GM13976 (cell line): ENCODE measurements at places on chromosomes 2 and 18.

DNA sequence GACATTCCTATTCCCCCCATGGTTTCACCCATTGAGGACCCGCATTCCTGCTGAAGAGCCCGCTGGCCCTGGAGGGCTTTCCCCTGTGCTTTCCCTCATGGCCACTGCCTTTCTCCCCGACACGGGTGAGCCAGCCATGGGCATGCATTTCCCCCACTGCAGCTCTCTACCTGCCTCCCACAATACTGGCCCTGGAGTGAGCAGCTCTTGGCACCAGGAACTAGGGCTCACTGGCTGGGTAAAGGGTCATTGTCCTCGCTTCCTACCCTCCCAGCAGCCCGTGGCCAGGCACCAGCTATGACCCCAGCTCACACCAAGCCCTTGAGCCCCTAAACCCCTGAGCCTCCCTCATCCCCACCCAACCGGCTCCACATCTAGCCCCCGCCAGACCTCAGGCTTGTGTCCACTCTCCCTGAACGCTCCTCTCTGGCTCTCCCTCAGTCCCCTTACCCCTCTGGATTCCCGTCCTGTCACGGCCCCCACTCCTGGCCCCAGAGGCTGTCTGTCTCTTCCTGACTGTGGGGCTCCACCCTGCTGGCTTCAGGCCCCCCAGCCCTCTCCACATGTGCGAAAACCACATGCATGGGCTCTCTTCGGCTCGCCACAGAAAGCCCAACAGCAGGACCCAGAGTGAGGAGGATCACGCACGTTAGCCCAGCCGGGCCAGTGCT is 199.8 kb downstream of the ZFP36L2 start:
- no peak for DNase-seq

DNA sequence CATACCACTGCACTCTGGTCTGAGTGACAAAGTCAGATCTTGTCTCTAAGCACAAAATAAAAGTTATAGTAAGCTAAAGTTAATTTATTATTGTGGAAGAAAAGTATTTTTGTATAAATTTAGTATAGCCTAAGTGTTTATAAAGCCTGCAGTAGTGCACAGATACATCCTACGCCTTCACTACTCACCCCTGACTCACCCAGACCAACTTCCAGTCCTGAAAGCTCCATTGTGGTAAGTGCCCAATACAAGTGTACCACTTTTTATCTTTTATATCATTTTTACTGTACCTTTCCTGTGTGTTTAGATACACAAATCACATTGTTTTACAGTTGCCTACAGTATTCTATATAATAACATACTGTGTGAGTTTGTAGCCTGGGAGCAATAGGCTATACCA is 57.5 kb downstream of the UBE2E3 start:
- DNase-seq: no peak

- no peak for DNase-seq
Measured at GRCh38 chr2:74983631-74984392, 25.4 kb downstream of the POLE4 start.

DNA sequence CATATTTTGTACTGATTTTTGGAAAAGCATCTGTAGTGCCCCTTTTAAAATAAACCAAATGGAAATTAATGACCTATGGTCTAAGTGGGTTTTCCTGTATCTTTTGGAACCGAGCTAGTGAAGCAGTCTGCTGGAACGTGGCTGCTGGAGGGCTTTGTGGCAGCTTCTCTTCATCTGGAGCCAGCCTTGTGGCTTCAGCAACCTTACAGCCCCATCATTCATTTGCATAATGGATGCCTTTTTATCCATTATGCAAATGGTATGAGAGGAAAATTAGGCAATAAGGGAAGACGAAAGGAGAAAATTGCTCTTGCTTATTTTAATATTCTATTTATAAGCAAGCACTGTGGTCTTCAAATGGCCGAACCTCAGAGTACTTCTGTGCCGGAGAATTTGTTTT is 421.0 kb downstream of the PARD3B start:
- DNase-seq: no peak

DNA sequence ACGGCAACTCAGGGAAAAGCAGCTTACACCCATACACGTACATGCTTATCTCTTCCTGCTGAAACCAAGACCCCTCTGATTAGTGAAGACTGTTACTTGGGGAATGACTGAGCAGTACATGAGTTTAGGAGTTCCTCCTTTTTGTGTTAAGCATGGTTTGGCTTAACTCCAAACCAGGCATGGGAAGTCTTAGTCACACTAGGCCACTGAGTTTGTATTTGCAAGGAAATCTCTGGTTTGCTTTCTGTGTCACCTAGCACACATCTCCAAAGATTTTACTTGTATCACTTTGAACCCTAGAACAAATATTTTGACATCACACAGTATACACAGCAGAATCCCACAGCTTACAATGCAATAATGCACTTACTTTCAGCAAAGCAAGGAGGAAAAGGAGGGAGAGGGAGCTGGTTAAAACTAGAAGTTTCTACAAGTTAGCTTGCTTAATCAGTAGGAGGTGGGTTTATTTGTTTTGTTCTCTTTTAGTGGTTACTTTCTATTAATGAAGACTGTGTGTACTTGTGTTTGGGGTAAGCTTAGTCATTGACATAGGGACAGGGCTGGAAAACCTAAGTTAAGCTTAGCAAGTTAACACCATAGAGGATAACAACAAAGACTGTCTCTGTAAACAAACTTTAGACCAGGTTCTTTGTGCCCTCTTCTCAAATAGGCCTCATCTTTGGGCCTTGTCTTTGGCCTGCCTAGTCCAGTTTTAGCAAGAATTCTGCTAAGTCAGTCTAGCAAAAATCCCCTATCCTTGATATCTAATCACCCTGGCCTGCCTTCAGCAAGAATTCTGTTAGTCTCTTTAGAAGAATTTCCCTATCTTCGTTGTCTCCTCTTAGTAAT is 219.4 kb downstream of the MREG start:
- no peak for DNase-seq

DNA sequence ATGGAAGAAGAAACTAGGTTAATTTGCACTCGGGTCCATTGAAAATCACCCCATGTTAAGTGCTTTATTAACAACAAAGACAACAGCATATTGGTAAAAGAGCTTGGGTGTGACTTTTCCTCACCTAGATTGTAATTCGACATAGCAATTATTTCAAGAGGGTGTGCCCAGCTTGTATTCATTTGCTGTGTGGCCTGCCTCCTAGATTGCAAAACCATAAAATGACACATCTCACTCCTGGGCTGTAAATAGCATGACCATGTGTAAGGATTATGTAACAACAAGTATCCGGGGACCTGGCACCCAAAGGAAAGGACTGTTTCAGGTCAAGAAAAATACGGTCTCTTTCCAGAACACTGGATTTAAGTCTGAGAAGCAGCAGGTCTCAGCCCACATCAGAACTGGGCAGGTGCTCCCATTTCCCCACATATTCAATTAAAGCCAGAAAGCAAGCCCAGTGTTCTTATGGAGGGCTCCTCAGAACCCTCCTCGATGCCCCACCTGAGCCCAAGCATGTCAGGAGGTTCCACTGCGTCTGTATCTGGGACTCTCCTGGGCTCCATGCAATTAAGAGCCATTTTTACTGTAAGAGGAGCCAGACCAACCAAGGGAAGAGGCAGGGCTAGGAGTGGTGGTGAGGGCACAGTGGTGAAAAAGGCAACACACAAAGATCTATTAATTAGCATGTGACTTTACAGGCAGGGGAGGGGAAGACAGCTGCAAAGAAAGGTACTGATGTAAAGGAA is 39.2 kb downstream of the MREG start:
- no peak for DNase-seq

DNA sequence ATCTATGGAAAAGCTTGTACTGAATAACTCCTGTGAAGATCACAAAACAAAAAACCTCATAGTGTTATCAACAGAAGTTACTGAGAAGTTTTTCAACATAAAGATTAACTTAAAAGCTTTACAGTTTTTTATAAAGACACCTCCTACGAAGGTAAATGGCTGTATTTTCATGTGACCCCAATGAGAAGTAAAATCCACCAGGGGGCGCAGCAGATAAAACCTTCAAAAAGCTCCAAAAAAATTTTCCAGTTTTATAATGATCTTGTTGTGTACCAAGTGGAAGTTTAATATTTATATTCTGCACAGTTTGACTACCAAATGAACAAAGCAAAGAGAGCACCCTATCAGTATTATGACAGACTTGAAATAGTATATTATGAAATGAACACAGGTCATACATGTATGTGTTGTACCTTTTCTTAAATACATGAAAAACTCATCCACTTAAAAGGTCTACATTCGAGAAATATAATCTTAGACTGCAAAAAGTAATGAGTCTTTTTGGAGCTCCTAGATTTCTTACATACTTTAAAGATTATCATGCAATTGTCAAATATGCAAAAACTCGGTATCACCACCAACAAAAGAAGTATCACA is 38.5 kb downstream of the PNO1 start:
- DNase-seq: no peak

DNA sequence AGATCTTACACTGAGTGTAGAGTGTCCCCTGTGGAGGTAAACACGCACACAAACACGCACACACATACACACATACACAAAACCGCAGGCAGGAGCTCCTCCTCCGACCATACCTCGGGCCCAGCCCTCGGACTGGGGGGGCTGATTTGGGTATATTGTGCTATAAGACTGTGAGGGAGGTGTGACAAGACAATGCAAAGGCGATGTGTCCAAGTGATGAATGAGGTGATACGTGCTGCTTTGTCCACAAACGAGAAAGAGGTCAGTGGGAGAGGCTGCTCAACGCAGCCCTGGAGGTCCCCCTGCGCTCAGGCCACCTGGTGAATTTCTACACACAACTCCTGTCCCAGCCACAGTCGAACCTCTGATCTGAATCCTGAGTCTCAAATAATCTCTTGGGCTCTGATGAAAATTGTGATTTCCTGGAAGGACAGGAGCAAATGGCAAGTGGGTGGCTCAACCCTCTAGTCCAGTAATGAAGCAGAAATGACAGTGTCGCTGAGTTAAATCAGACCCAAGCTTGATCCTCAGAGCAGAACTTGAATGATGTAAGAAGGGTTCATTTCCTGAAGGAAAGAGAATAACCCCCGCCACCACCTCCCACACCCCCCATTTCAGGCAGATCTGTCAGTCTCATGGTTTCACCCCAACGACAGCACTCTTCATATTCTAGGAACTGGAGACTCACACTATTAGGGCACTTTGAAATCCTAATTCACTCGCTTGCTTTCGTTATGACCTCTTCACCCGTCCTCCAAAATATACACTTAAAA is 48.9 kb upstream of the ASXL2 start:
- no peak for DNase-seq

DNA sequence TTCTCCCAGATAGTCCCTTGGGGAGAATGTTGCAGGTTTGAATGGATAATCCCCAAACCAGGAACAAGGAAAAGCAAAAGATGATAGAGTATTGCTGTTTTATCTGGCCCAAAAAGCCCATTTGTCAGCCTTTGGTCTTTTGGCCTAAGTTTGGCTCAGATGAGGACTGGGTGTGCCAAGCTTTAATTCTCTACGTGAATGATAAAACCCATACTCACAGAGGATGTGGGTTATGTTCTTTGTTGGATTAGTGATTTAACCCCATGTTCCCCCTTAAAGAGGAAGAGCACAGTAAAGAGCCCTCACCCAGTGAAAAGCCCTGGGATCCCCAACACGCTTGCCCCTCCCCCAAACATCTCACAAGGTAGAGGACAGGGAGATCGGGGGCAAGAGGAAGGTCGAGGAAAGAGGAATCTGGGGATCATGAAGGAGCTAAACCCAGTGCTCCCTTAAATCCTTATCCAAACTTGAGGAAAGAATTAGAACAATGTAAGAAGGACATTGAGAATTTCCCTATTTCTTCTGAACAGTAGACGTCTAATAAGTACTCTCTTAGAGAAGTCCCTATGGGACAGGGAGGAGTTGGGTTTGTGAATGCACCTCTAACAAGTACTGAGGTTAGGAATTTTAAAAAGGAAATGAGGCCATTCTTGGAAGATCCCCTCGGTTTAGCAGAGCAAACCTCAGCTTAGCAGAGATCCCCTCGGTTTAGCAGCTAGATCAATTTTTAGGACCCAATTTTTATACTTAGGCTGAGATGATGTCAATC is 105.0 kb downstream of the HIBCH start:
- DNase-seq: no peak

GRCh38 chr2:105977212-105977611 is 216.9 kb downstream of the UXS1 start:
- DNase-seq: no peak

GRCh38 chr2:49240608-49241007 is 86.3 kb upstream of the FSHR start:
- DNase-seq: no peak

- no peak for DNase-seq
Measured at GRCh38 chr2:117958186-117958585, 55.7 kb downstream of the CCDC93 start.

DNA sequence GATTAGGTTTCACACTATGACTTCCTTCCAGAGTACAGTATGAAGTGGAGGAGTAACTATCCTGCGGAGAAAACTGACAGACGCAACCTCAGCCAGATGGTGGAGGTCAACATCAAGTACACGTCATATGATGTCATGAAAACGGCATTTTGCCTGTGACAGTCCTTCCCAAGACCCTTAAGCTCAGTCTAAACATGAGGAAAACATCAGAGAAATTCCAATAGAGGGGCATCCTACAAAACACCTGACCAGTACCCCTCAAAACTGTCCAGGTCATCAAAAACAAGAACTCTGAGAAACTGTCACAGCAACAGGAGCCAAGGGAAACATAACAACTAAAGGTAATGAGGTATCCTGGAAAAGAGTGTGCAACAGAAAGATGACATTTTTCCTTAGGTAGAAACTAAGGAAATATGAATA is 1.7 kb downstream of the RNU4ATAC start:
- DNase-seq: no peak

GRCh38 chr2:168766600-168766999 is 35.8 kb upstream of the NOSTRIN start:
- no peak for DNase-seq

DNA sequence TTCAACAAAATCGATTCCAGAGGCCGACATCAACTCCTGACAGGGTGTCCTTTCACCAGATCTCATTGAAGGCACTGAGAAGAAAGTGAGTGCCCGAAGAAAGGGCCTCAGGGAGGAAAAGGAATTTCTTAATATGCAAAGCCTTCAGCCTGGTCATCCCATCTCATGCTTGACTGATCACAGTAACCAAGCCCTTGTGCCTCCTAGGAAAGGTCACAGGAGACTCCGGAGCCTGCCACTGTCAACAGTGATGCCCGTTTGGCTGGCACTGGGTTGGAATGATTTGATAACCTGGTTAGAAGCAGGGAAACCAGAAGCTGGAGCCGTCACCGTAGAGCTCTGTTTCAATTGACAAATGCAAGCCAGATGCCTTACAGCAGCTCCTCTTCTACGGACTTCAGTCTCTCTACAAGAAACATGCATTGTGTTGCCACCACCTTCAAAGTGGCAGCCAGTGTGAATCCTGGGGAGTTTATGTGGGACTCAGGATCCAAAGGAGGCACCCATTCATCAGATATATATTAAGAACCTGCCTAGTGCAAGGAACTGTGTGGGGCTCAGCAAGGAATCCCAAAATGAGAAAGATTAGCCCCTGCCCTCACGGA is 24.6 kb downstream of the COX7A2L start:
- DNase-seq: no peak

- DNase-seq: no peak
Measured at GRCh38 chr2:218655751-218656150, 3.7 kb downstream of the ZNF142 start.

- DNase-seq: no peak
Measured at GRCh38 chr2:24970483-24971285, 1.1 kb downstream of the DNAJC27 start.
